Transverse colon (tissue), 4 donors: ENCODE measurements at places on chromosomes 2 and 18. TPM values are rescaled to one million over a fixed set of nuclear protein-coding genes. Genes with fewer than 3 reads are reported as not detected.
A peak's percentile ranks its signal among the peaks of the same experiment; 100 is the strongest.

DSG2 gene
- 144 TPM for total RNA-seq

IL1RN gene
- total RNA-seq, result 10.0 TPM

PDCD1 gene
- 0.55 TPM for total RNA-seq

HAAO gene
- total RNA-seq, result not detected

ME2 gene
- total RNA-seq, result 75.6 TPM

- no peaks in the 10 kb centered on the region for H3K36me3 ChIP-seq
- H3K4me3 ChIP-seq, result no peak overlapping the region
- no peaks in the 10 kb centered on the region for H3K4me1 ChIP-seq
- H3K27ac ChIP-seq, result no peak overlapping the region
- H3K27me3 ChIP-seq, result no peaks in the 10 kb centered on the region
- no peak for DNase-seq
Observed at GRCh38 chr2:31535768-31536167, 45.0 kb downstream of the SRD5A2 start.

DNA sequence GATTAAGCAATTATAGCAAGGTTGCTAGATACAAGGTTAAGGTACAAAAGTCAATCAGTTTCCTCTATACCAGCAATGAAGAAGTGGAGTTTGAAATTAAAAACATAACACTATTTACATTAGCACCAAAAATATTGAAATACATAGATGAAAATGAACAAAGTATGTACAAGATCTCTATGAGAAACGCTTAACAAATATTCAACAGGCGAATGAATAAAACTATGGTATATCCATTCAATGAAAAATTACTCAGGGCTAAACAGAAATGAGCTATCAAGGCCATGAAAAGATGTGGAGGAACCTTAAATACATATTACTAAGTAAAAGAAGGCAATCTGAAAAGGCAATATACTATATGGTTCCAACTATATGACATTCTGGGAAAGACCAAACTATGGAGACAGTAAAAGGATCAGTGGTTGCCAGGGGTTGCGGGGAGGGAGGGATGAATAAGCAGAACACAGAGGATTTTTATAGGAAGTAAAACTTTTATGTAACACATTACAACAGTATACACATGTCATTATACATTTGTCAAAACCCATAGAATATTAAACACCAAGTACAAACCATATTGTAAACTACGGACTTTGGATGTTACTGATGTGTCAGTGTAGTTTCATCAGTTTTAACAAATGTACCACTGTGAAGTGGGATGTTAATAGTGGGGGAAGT is 62.1 kb downstream of the RMDN2 start:
- H3K36me3 ChIP-seq, result no peaks in the 10 kb centered on the region
- no peaks in the 10 kb centered on the region for H3K4me1 ChIP-seq
- no peak for DNase-seq

GRCh38 chr2:27054721-27055120 is 3.3 kb downstream of the AGBL5 start:
- peaks cover 8% of the 10 kb centered on the region for H3K4me1 ChIP-seq
- no peak for DNase-seq
- H3K27me3 ChIP-seq, result no peaks in the 10 kb centered on the region
- peaks cover 12% of the 10 kb centered on the region for H3K36me3 ChIP-seq

DNA sequence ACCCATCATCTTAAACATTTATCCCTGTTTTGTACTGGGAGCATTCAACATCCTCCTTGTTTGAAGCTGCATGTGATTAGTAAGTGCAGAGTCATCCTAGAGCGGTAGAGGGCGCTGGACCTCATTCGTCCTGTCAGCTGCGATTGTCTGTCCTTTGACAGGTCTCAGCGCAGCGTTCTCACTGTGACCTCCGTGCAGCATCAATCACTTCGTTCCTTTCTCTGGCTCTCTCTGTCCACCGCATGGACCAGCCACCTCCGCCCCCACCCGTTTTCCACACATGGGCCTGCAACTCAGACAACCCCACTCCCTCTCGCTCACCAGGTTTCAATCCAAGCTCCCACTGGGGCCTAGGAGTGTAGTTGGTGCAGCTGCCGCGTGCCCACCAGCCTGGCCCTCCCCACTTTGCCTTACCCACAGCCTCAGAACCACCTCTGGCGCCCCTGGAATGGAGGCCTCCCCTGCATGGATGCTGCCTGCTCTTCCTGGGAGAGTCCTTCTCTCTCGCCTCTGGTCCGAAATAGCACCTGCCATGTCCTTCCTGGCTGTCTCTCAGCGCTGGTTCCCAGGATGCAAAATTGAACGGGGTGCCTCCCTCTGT is 90.5 kb downstream of the NDUFA10 start:
- DNase-seq, result peak; percentile 71
- H3K27ac ChIP-seq, result no peak overlapping the region
- no peaks in the 10 kb centered on the region for H3K36me3 ChIP-seq
- H3K4me1 ChIP-seq, result no peaks in the 10 kb centered on the region
- H3K4me3 ChIP-seq, result no peak overlapping the region

DNA sequence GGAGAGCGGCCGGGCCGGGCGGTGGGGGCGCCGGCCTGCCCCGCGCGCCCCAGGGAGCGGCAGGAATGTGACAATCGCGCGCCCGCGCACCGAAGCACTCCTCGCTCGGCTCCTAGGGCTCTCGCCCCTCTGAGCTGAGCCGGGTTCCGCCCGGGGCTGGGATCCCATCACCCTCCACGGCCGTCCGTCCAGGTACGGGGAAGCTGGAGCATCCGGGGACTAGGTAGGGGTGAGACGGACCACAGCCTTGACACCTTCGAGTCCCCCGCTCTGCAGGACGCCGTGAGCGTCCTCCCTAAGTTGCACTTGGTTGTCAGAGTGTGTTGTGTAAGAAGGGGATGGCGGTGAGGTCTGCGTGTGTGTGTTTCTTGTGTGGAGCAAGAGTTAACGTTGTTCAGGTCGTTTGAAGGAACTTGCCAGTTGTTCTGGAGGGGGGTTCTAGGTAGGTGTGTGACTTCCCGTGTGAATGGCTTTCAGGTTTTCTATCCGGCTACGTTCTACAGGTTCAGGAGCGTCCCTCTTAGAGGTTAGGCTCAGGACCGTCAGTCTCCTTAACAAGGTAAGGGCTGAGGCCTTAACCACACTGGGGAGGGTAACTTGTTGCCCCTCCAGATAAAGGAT is 393 bp downstream of the IL1R1 start:
- DNase-seq, result no peak
- no peaks in the 10 kb centered on the region for H3K4me1 ChIP-seq
- H3K4me3 ChIP-seq, result peak overlapping the region; percentile 49
- H3K27me3 ChIP-seq, result no peaks in the 10 kb centered on the region

DNA sequence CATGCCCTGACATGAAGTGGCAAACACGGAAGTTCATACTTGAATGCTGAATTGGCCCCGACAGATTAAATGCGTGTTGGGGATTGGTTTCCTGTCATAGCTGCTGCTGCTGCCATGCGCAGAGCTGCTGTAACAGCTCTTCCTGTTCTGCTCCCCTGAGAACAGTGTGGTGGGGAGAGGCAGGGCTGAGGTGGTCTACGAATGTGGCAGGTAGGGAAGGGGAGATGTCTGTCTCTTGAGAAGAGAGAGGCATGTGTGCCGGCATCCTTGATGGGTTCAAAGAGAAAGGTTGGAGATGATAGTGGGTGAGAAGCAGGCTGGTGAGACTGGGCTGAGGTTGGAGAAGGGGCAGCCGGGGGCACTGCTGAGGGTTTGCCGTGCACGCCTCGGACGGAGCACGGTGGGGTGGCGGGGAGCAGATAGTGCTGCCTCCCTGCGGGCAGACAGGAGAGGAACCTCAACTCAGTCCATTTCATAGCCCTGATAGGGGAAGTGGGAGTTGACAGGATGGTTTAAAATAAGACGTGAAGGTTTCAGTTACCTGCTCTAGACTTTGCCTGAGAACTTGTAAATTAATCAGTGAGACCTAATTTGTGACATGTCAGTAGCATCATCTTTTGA is 46.1 kb downstream of the TMEM185B start:
- H3K4me3 ChIP-seq, result peak overlapping the region; percentile 33
- H3K27ac ChIP-seq, result peak overlapping the region; percentile 67
- H3K4me1 ChIP-seq, result peaks cover 3% of the 10 kb centered on the region
- peak; percentile 69 for DNase-seq
